Stimulated activated CD8-positive, alpha-beta memory T cell treated with anti-CD3 and anti-CD28 coated beads, Interleukin-7, amount 100 ng/mL, for 1 hour (primary cell): ENCODE measurements at places on chromosomes 3 and 15.

- DNase-seq = no peak
These were observed 64.9 kb upstream of the PIK3R4 start for GRCh38 chr3:130811557-130811956.

- no peak for DNase-seq
These were observed 3.1 kb upstream of the RAD54L2 start for GRCh38 chr3:51535146-51536019.

- DNase-seq = no peak
These were observed 198.3 kb downstream of the ERC2 start for GRCh38 chr3:56269755-56270535.

DNA sequence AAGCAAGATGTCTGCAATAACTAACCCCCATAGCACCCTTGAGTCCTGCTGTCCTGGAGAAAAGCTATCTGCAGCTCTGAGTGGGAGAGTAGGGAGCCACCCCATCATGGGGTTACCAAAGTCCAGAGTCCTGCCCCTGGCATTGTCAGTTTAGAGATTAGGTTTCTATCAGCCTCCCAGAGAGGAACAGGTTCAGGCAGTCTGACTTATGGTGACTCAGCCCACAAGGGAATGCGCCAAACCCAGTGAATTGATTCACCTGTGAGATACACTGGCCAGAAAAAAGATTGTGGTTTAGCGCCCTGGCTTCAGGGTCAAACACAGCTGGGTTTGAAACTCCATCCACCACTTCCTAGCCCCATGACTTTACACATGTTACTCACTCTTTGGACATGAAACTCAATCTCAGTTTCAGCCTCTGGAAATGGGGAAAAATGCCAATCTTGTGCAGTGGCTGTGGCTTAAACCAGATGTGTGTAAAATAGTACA, 263.6 kb upstream of the HES1 start:
- no peak for DNase-seq

- DNase-seq = no peak
These were observed 179.1 kb upstream of the LPP start for GRCh38 chr3:187974871-187975271.

- DNase-seq = no peak
These were observed 63.9 kb upstream of the TP63 start for GRCh38 chr3:189567322-189567721.

DNA sequence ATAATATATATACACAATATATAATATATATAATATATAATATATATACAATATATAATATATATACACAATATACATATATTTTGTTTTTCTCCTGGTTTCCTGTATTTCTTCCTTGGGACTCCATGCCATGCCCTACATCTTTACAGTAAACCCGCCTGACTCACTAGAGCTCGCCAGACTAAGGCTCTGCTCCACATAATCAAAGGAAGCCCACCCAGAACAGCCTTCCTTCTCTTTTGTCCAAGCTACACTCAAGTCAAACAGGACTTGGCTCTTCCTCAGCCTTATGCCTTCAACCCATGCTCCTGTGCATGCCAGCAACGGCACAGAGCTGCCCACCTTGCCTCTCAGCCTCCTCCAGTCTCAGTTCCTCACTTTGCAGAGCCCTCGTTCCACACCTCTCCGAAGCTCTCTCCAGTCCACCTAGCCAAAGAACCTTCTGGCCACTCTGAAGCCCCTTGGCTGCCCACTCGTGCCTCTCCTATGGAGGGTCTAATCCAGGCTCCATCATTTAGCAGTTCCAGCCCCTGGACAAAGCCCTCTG, 109.1 kb downstream of the RFTN1 start:
- DNase-seq = no peak

DNA sequence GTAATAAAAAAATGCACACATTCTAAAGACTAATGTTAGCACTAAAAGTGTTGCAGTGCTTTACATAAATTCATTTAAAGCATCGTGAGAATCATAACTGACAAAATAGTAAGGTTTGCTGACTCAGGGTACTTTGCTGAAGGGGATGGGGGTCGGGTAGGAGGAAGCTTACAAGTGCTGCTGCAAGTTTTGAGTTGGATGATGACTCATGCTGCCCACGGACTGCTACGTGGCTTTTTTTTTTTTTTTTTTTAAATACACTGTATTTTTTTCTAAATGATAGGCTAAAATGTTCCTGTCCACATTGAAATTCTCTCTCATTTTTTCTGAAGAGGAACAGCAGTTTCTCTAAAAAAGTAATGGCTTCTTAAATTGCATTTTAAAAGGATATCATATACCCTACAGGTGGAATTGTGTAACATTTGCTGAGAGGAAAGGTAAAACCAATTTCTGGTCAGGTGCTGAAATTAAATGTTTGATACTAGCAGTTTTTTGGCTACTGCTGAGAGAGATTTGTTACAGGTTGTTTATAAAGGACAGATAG, 2.2 kb downstream of the MAPK6 start:
- peak; percentile 25 for DNase-seq

DNA sequence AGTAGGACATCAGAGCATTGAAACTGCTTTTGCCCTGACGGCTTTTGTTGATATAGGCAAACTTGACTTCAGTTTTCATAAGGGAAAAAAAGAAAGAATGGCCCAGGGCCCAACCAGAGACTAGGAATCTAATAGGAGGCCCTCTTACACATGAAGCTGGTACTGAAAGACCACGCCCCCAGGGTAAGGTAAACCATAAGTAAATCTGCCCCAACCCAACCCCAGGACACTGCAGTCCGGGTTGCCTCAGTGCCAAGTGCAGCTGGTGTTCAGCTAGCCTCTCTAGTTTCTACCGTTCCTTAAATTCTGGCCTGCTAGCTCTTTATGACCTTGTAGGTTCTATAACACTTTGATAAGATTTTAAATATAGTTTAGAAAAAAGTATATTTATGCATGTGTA, 136.7 kb downstream of the AQP9 start:
- DNase-seq = no peak

GRCh38 chr3:194686816-194687637, 1.3 kb downstream of the FAM43A start:
- DNase-seq = no peak

DNA sequence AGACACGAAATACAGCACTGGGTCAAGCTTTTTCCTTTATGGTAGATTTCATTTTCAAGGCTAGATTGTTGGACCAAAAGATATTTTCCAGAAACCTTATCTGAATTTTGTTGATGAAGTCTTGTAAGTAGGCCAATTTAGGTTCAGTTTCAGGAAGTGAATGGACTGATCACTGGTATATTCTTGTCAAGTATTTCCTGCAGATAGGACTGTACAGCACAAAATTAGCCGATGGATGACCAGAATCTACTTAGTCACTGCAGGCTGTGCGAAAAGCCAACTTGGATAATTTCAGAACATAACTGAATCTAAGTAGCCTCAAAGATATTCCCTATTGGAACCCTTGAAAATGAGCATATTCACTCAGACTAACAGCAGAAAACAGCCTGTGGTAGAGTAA, 206.5 kb downstream of the NR1D2 start:
- no peak for DNase-seq
